ENCODE measurements at places on chromosomes 12 and 14.
A peak's percentile ranks its signal among the peaks of the same experiment; 100 is the strongest.

GRCh38 chr14:103016071-103016470 is 41.3 kb downstream of the CDC42BPB start:
- no peak for DNase-seq

DNA sequence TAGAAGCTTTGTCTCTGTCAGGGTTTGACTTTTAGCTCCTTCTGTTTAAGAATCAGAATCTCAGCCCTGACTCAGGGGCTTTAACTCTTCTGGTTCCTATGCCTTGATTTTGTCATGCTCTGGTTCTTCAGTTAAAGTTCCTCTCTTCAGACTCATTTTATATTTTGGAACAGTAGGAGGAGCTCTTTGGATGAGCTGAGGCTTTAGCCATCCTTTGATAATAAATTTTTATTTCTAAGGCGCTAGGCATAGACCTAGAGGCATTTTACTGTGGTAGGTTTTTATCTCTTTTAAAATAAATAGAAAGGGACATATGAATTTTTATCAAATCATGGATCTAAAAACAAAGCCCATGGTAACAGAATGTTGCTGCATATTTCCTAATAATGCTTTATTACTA is 51.7 kb downstream of the ATP23 start:
- peak; percentile 28 for DNase-seq

DNA sequence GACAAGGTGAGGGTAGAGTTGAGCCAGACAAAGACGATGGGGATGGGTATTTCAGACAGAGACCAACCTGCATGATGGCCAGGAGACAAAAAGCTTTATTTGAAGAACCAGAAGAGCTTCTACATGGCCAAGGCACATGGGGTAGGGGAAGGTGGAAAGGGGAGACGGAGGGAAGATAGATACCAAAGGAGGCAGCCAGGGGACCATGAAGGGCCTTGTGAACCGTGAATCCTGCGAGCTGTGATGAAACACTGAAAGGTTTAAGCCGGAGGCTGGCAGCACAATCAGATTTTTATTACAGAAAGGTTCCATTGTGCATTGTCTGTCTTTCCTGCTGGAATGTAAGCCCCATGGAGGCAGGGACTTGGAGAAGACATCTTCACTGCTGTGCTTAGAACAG is 72.4 kb downstream of the PLXNC1 start:
- DNase-seq, result no peak

- no peak for DNase-seq
Measured at GRCh38 chr12:67451206-67451605, 182.0 kb downstream of the CAND1 start.

DNA sequence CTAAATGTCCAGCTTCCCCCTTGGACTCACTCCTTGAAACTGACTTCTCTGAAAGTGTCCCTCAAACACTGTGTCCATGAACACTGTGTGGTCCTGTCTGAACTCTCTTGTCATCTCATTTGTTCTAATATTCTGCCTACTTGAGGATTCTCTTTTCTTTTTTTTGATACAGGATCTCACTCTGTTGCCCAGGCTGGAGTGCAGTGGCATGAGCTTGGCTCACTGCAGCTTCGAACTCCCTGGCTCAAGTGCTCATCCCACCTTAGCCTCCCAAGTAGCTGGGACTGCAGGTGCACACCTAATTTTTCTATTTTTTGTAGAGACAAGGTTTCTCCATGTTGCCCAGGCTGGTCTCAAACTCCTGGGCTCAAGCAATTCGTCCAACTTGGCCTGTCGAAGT is 4.9 kb upstream of the HEBP1 start:
- no peak for DNase-seq
